Renal pelvis (tissue), 12 donors: ENCODE measurements at places on chromosomes 6 and 20.

DNA sequence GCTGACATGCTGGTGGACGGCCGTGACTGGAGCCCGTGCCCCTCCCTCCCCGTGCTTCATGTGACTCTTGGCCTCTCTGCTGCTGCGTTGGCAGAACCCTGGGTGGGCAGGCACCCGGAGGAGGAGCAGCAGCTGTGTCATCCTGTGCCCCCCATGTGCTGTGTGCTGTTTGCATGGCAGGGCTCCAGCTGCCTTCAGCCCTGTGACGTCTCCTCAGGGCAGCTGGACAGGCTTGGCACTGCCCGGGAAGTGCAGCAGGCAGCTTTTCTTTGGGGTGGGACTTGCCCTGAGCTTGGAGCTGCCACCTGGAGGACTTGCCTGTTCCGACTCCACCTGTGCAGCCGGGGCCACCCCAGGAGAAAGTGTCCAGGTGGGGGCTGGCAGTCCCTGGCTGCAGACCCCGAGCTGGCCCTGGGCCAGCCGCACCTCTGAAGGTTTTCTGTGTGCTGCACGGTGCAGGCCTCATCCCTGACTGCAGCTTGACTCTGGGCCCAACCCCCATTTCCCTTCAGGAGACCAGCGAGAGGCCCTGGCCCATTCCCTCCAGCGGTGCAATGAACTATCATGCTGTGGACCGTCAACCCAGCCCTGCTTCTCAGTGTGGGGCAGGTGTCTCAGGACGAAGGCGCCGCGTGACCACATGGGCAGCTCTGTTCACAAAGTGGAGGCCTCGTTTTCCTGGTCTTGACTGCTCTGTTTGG lies 8.1 kb downstream of the NPBWR2 start:
- DNase-seq = no peak

GRCh38 chr6:43814865-43815264 lies 44.9 kb downstream of the VEGFA start:
- DNase-seq = no peak

GRCh38 chr6:130218134-130218533 lies 4.6 kb downstream of the SAMD3 start:
- DNase-seq = no peak

DNA sequence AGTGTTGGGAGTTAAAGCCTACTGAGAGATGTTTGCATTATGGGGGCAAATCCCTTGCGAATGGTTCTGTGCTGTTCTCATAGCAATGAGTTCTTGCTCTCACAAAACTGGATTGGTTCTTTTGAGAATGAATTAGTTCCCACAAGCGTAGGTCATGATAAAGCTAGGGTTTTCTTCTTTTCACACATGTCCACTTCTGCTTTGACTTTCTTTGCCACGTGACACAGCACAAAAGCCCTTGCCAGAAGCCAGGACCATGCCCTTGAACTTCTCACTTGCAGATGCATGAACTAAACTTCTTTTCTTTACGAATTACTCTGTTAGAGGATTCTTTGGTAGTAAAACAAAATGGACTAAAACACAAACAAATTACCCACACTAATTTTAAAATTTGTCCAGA lies 922.8 kb downstream of the EPHA7 start:
- no peak for DNase-seq

DNA sequence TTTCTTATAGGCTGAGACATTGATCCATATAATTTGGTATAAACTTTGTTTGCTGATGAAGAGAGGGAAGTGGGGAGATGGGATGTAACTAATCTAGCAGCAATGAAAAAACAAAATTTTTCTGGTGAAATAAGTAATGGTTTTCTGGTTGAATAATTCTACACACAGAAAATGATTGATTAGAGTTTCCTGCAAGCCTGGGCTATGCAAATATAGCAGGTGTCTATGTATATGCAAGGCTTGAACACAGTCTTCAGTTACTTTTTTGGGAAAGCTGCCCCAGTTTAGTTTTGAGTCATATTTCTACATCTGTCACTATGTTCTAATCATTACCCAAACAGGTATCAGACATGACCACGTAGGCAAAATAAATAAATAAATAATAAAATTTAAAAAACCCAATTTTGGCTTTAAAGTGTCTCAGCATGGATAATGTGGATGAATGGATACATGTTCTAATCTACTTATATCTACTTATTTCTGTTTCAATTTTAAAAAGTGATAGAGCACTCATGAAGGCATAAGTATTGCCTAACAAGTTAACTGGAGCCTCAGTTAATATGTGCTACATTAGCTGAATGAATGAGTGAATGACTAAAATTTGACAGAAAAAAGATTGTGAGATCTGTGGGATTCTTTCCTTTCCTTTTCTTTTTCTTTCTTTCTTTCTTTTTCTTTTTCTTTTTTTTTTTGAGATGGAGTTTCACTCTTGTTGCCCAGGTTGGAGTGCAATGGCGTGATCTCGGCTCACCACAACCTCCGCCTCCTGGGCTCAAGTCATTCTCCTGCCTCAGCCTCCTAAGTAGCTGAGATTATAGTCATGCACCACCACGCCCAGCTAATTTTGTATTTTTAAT lies 37.2 kb upstream of the TFB1M start:
- no peak for DNase-seq

- no peak for DNase-seq
These were observed 3.3 kb downstream of the RNF144B start for GRCh38 chr6:18390476-18390875.

- DNase-seq = no peak
These were observed 83.8 kb upstream of the SUPT3H start for GRCh38 chr6:45461486-45461885.

- no peak for DNase-seq
These were observed 592.3 kb downstream of the EPHA7 start for GRCh38 chr6:92827104-92827503.

GRCh38 chr20:32610472-32611218 lies 25.5 kb upstream of the NOL4L start:
- no peak for DNase-seq

GRCh38 chr20:25191689-25192088 lies 3.8 kb upstream of the ENTPD6 start:
- no peak for DNase-seq

DNA sequence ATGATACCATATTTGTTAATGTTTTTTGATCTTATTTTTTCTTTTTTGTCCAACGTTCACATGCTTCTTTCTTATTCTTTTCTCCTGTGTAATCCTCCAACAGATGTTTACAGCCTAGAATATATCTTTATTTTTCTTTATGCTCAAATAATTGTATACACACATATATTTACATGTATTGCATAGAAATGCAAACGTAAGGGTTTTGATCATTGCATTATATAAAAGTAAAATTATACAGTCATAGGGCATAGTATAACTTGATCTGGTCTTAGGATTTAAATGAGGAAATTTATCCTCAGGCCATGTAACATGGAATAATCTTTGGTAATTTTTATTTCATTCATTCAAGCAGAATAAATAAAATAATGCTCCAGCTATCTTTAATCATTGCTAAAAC lies 84.9 kb upstream of the EEF1E1 start:
- no peak for DNase-seq

DNA sequence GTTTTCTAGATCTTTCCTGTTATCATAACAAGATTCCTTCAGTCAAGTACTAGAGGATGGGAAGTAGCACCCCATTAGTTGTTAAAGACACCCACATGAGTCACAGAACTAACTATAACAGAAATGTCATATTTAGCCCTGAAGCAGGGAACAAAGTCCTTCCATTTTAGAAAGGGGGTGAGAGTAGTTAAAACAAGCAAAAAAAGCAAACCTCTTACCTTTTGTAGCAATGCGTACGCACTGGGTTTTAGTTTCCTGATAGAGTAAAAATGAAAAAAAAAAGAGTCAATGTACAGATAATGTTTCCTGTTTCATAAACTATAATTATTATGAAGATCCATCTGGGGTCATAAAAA lies 163.7 kb upstream of the THEMIS start:
- DNase-seq = no peak

- peak; percentile 60 for DNase-seq
These were observed 335.7 kb downstream of the NRN1 start for GRCh38 chr6:5670811-5671561.

GRCh38 chr6:50936277-50936681 lies 117.6 kb downstream of the TFAP2B start:
- peak; percentile 8 for DNase-seq

DNA sequence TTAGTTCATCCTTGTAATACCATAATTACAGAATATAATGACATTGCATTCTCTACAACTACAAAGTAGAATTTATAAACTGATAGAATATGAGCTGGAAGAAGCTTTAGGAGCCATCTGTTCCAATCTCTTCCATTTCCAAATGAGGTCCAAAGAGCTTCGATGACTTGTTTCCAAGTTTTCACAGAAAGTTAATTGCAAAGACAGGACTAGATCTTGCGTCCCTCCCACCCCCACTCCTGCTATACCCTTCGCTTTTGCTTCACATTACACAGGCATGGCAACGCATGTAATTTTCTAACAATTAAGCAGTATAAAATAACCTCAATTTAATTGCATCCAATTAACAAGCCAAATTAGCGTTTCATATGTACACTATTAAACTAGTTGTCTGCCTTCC lies 7.0 kb downstream of the HIVEP2 start:
- DNase-seq = no peak

- DNase-seq = no peak
These were observed 99.4 kb downstream of the MYB start for GRCh38 chr6:135280375-135281136.

- no peak for DNase-seq
These were observed 53.0 kb upstream of the TCF21 start for GRCh38 chr6:133835901-133836300.

DNA sequence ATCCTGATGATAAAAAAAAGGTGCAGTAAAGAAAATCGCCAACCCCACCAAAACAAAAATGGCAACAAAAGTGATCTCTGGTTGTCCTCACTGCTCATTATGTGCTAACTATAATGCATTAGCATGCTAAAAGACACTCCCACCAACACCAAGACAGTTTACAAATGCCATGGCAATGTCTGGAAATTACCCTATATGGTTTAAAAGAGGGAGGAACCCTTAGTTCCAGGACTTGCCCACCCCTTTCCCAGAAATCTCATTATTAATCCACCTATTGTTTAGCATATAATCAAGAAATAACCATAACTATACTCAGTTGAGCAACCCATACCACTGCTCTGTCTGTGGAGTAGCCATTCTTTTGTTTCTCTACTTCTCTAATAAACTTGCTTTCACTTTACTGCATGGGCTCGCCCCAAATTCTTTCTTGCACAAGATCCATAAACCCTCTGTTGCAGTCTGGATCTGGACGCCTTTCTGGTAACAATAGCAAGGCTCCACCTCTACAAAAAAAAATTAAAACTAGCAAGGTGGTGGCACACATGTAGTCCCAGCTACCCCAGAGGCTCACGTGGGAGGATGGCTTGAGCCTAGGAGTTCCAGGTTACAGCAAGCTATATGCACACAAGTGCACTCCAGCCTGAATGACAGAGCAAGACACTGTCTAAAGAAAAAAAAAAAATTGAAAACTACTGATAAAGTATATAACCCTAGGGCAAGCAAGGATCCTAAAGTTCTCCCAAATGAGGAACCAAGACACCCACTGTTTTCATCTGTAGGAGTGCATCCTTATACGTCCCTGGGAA lies 278.8 kb upstream of the JARID2 start:
- no peak for DNase-seq

DNA sequence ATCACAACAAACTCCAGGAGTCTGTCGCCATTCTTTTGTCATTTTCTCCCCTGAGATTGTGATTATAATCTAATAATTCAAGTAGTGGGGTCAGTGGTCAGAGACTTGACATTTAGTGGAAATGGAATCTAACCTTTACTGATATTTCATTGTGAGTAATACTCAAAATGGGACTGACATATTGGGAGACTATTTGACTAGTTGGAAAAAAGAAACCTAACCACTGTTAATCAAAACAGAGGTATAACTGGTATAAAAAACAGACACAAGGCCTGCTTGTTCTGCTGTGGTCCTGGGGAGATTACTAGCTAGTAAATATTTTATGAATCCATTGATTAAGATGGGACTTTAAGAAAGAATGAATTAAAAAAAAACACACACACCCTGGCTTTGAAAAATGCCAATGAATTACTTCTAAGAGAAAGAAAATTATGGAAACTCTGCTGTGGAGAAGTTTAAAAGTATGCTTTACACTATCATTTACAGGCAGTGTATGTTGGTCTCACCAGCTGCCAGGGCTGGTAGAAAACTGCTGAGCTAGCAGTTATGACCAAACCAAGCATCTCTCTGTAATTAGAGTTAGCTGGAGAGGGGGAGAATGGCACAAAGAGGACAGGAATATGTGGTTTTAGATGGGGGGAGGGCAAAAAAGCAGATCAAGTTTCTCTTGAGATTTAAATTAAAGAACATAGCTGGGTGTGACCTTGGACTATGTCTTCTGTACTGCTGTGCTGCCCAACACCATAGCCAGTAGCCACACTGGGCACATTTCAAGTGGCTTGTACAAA lies 103.7 kb downstream of the FYN start:
- DNase-seq = no peak

DNA sequence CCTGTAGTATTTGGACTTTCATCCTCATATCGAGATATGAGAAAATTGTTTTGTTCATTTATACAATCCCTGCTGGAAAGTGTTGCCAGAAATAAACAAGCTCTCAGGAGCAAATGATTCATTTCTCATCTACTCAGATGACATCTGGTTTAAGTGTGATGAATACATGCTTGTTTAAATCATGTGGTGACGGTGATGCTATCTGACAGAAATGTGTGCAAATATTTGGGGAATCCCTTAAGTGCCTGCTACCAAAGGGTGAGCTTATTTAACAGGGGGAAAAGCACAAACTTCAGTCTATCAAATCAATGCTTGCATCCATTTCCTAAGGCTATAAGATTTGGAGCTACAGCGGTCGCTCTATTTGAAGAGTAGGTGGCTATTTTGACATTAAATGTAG lies 368.3 kb upstream of the SASH1 start:
- DNase-seq = no peak
